ENCODE measurements at places on chromosomes 16 and 17.

- peak; percentile 79 for DNase-seq
These were observed 23.2 kb downstream of the TMEM92 start for GRCh38 chr17:50297407-50297865.

DNA sequence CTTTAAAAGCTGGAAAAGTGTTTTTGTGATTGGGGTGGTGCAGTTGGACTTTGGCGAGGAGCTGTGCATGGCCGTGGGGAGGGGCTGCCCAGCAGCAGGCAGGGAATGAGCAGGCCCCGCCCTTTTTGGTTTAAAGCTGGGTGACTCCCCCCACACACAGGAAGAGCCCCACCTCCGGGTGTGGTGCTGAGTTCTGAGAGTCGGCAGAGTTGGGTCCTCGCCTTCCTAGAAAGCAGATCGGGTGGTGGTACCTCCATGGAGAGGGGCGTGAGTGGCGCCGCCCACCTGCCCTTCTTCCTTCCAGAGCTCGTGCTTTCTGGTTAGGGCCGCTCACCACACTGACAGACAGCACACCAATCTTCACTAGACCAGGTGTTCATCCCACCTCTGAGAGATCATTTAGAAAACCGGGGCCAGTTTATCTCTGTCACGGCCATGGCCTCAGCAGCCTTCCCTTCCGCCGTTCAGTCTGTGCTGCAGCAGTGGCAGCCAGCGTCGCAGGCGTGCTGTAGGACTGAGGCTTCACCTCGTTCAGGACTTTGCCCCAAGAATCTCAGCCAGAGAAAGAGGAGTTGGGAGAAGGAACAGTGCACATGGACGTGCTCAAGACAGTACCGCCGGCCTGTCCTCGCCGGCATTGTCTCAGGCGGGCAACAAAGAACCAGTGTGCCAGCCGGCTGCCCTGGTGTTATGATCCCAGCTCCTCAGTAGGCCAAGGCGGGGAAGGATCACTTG lies 144.0 kb upstream of the CHMP6 start:
- no peak for DNase-seq

DNA sequence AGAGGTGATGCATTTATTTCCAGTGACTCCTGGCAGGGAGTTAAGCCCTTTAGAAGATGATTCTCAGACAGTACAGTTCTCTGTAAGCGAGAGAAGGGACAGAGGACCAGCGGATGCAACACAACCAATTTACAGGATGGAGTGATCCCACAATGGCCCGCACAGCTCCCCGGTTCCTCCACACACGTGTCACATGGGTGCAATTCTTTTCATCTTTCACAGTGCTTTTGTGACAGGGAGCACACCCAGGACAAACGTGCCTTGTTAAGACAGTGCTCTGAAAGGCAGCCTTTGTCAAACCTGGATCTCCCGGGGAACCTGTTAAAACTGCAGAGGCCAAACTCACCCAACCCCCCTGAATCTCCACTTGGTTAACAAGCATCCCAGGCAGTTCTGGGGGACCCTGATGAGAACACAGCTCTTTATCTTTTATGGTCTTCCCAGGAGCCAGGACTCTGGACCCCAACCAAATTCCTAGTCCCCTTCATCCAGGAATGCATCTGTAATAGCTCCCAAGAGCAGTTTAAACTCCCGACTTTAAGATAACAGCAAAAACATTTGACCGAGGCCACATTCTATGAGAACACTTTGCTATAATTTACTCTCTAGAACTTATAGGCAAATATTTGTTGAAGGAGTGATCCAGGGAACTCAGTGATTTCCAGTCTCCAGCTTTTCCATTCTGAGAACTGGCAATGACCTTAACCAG lies 134.9 kb upstream of the CDH5 start:
- no peak for DNase-seq

- peak; percentile 59 for DNase-seq
These were observed 9.0 kb upstream of the PHAF1 start for GRCh38 chr16:67100569-67101310.

GRCh38 chr16:73197598-73197997 lies 149.7 kb upstream of the ZFHX3 start:
- DNase-seq = no peak

GRCh38 chr16:4115209-4115948 lies 863 bp downstream of the ADCY9 start:
- peak; percentile 76 for DNase-seq

GRCh38 chr16:8168016-8168415 lies 422.3 kb downstream of the TMEM114 start:
- DNase-seq = no peak

- no peak for DNase-seq
These were observed 37.8 kb downstream of the PAFAH1B1 start for GRCh38 chr17:2631211-2631610.

- peak; percentile 64 for DNase-seq
These were observed 30.8 kb downstream of the BEAN1 start for GRCh38 chr16:66457888-66458287.

- DNase-seq = no peak
These were observed 4.7 kb upstream of the RAB40B start for GRCh38 chr17:82703036-82703745.

GRCh38 chr16:48603647-48604376 lies 6.2 kb downstream of the N4BP1 start:
- no peak for DNase-seq

DNA sequence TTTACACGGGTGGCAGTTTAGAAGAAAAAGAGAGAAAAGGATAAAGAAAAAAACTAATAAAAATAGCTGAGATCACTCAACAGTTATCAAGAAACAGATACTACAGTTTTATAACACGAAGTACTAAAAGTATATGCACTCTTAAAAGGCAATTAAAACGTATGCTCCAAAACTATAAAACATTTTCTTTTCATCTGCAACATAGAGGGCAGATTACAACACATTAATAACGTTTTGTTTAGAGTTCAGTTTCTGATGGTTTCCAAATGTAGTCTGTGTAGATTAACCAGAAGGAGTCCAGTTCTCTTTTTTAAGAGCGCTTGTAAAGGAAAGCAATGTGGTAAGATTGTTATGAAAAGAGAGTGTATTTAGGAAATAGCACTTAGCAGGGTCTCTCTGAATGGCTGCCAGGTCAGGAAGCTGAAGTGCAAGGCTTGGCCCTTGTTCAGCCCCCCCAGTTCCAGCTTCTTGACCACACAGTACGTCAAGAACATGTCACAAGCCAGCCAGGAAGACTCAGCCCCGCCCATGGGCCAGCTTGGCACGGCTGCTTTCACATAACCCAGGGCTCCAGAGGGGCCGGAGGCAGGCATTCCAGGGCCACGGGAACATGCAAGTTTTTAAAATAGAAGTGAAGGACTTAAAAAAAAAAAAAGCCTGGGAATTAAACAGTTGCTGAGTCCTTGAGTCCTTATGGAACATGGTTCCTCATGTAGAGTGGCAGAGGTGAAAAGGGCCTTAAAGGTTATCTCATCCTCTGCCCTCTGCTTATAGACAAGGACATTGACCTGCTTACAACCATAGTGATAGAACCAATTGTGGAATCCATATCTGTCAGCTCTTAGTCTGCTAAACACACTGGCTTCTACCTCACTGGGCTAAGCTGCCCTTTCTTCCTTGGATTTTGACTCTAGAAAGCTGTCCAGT lies 147.4 kb upstream of the TBX2 start:
- DNase-seq = peak; percentile 86

GRCh38 chr16:83768986-83769385 lies 38.8 kb upstream of the HSBP1 start:
- DNase-seq = no peak

DNA sequence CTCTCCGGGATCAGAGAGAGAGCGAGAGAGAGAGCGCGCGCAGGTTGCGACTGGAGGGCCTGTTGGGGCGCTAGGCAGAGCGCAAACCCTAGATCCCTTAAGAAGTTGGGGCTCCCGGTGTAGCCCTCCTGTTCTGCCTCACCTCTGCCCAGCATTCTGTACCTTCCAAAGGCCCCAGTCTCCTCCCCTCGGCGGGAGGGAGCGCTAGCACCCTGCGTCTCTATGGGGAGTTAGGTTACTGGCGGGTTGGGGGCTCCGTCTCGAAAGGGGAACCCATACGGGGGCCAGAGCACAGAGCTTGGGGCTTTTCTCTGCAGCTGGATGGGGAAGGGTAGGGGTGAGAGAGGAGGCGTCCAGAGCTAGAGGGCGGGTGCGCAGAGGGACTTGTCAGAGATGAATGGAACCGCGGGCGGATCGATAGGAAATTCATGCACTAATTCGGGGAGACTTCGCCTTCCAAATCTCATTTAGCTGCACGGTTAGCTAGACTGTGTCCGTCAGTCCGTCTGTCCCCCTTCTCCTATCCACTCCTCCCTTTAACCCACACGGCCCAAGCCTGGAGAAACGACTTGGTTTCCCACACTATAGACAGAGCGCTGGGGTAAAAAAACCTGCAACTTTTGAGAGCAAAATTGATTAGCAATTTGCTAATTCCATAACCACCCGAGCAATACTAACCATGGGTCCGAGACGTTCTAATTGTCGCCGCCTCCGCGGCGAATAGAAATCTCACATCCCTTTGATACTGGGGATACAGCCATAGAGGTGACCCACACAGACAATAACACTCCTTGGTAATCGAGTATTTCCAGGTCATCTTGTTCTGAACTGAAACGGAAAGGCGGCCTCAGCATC lies 693 bp upstream of the HOXB4 start:
- no peak for DNase-seq

- peak; percentile 47 for DNase-seq
These were observed 7.6 kb downstream of the CDH16 start for GRCh38 chr16:66911112-66911511.

- no peak for DNase-seq
These were observed 181.4 kb downstream of the ENGASE start for GRCh38 chr17:79255926-79256585.

DNA sequence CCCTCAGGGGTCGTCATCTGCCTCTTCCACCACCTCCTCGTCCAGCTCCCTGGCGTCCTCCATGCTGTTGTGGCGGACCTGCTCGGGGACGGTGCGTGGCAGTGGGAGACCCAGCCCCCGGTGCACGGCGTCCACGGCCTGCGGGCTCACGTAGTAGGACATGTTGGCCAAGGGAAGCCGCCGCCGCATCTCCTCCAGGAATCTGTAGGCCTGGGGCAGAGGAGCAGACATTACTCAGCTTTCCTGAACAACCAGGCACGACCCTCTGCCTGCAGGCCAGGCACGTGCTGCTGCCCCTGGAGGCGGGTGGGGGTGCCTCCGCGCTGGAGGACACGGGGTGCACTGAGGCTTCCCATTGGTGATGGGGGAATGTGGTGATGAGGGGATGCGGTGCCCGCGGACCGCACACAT lies 17.8 kb downstream of the TELO2 start:
- no peak for DNase-seq

- DNase-seq = no peak
These were observed 154.0 kb upstream of the MAF start for GRCh38 chr16:79754501-79754900.

DNA sequence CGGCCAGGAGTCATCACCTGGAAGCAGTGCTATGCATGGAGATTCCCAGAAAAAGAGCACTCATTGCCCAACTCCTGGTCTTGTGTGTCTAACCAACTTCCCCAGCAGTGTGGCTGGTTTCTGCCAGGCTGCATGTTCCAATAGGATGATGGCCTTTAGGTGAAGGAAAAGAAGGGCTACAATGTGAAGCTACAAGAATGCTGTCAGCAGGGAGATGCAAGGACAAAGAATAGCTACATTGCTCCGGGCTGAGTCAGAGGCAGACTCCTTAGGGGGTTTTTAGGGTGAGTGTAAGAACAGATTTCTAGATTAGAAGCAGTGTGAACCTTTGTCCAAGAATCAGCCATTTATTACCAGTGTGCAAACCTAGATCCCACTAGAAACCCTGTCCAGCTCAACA lies 63.0 kb upstream of the DNAH9 start:
- DNase-seq = no peak

GRCh38 chr17:33299115-33299514 lies 6.0 kb upstream of the ASIC2 start:
- DNase-seq = no peak

DNA sequence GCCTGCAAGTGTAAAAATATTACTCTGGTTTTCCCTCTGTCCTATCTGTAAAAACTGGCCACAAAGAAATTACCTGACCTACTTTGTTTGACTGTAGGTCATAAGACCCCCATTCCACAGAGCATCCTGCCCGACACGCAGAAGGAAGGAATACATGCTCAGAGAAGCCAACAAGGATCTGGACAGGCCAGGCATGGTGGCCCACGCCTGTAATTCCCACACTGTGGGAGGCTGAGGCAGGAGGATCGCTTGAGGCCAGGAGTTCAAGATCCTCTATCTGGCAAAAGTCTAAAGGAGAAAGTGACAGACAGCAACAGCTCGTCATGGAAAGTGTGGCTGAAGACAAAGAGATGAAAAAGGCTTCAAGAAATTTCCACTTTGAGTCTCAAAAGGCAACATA lies 78.2 kb upstream of the RNU2-1 start:
- DNase-seq = no peak

DNA sequence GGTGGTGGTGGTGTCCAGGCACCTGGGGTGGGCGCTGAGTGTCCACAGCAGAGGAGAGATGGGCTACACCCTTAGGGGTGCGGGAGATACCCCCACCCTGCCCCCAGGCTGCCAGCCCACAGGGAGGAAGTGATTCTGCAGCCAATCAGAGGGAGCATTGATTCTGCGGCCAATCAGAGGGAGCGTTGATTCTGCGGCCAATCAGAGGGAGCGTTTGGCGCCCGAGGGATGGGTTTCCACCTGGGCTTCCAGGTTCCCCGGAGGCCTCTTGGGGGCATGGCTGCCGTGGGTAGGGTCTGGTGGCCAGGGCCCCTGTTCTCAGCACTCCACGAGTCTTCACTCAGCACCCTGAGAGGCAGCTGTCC lies 28.2 kb upstream of the ACSF3 start:
- DNase-seq = no peak

GRCh38 chr17:9001559-9001958 lies 19.8 kb upstream of the NTN1 start:
- no peak for DNase-seq

DNA sequence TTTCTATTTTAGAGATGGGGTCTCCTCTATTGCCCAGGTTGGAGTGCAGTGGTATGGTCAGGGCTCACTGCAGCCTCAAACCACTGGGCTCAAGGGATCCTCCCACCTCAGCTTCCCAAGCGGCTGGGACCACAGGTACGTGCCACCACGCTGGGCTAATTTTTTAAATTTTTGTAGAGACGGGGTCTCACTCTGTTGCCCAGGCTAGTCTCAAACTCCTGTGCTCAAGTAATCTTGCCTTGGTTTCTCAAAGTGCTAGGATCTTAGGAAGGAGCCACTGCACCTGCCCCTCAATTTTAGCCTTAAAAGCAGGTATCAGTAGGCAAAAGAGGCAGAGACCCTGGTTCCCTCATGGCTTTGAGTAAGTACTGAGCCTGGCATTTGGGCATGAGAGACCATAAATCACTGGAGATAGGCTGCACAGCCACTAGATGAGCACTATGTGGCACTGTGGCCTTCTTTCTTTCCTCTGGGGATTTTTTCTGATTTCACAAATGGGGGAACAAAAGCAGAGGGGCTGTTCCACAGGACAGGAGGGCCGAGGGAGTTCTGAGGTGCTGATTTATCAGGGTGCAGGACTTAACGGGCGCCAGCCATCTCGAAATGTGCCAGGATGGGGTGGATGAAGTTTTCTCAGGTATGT lies 82.2 kb downstream of the PLXDC1 start:
- DNase-seq = peak; percentile 74

- no peak for DNase-seq
These were observed 176.0 kb downstream of the AATF start for GRCh38 chr17:37124821-37125173.

DNA sequence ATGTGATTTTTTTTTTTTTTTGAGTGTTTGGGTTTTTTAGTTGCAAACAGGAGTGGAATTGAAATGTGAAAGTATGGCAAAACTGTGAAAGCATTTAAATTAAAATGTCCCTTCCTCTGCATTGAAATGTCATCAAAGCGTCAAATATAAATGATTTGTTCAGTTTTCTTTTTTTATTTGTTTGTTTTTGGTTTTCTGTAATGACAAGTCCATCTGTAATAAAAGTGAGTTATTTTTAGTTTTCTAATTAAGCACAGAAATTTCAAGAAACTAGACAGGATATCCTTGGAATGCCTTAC lies 1.9 kb upstream of the TOB1 start:
- no peak for DNase-seq

Measured in ELR (cell line).